NCI-H1436 treated with DMSO at 0.1 percent for 48 hours (cell line): ENCODE measurements at places on chromosomes 3 and 15.

GRCh38 chr3:138450704-138451424 lies 16.4 kb downstream of the ESYT3 start:
- DNase-seq, result no peak

DNA sequence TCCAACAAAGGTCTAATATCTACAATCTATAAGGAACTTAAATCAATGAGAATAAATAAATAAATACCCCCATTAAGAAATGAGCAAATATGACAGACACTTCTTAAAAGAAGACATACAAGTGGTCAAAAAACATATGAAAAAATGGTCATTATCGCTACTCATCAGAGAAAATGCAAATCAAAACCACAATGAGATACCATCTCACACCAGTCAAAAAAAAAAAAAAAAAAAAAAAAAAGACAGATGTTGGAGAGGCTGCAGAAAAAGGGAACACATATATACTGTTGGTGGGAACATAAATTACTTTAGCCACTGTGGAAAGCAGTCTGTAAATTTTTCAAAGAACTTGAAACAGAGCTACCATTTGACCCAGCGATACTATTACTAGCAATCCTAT lies 31.6 kb upstream of the OR5H6 start:
- no peak for DNase-seq

DNA sequence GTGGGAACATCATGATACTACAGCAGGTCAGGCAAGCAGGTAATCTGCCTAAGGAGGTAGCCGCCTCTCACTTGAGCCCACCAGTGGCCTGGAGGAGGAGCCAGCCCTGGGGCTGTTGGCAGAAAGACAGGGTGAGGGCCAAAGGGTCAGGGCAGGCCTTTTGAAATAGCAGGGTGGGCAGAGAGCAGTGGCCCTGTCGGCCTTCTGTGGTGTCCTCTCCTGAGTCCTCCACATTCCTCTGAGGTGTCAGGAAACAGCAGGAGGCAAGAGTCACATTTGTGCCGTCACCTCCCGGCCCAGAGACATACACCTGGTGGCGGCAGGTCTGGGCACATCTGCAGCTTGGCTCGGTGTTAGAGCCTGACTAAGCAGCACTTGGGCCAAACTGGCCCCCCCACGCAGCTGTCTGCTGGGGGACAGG lies 3.9 kb upstream of the BNC1 start:
- no peak for DNase-seq

GRCh38 chr3:114864970-114865369 lies 282.1 kb downstream of the ZBTB20 start:
- DNase-seq, result no peak

GRCh38 chr3:42613462-42613861 lies 13.0 kb downstream of the NKTR start:
- no peak for DNase-seq

GRCh38 chr15:79620112-79620857 lies 188.1 kb downstream of the MINAR1 start:
- DNase-seq, result no peak

GRCh38 chr3:147807776-147808175 lies 398.6 kb downstream of the ZIC1 start:
- no peak for DNase-seq

DNA sequence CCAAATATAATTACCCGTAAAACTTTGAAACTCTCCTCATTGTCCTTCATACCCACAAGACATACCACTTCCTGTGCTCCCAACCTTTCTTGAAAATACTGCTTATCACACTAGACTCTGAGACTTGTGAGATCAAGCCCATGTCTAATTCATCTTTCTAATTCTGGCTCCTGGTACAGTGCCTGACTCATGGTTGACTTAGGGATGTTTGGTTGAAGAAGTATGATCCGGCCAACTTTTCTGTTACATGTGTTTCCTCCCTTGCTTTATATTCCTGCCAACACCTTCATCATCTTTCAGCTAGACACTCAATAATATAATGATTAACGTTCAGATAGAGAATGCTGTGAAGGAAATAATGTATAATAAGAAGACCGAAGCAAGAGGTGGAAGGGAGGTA lies 58.2 kb downstream of the MEX3B start:
- DNase-seq, result no peak
